CD8-positive, alpha-beta memory T cell (primary cell): ENCODE measurements at places on chromosomes 11 and 22. TPM values are rescaled to one million over a fixed set of nuclear protein-coding genes. Genes with fewer than 3 reads are reported as not detected.

Gene SF3A1
- 235 TPM for total RNA-seq

Gene BBOX1
- total RNA-seq, result not detected

DNA sequence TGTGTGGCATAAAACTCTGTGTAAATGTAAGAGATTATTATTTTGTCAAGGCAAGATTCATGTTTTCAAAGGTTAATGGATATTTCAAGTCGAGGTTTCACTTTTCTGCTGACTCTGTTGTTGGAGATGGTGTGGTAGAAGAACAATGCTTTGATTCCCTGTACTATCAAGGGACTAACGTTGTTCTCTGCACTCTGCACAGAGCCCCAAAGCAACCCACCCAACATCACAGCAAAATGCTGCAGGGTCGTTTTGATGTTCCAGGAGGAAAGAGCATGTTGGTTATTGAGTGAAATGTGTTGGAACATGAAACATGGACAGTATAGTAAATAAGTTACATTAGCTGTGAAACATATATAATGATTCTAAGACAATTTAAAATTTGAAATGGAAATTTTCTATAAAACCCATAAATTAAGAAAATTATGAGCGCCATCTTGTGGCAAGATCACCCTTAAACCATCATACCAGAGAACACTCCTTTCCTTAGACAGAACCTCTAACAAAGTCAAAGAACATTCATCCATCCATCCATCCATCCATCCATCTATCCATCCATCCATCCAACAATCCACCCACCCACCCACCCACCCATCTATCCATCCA, 164.4 kb upstream of the ZBED5 start:
- no peaks in the 10 kb centered on the region for H3K4me1 ChIP-seq
- H3K27me3 ChIP-seq, result no peaks in the 10 kb centered on the region
- H3K4me3 ChIP-seq, result no peak overlapping the region
- no peak for DNase-seq

DNA sequence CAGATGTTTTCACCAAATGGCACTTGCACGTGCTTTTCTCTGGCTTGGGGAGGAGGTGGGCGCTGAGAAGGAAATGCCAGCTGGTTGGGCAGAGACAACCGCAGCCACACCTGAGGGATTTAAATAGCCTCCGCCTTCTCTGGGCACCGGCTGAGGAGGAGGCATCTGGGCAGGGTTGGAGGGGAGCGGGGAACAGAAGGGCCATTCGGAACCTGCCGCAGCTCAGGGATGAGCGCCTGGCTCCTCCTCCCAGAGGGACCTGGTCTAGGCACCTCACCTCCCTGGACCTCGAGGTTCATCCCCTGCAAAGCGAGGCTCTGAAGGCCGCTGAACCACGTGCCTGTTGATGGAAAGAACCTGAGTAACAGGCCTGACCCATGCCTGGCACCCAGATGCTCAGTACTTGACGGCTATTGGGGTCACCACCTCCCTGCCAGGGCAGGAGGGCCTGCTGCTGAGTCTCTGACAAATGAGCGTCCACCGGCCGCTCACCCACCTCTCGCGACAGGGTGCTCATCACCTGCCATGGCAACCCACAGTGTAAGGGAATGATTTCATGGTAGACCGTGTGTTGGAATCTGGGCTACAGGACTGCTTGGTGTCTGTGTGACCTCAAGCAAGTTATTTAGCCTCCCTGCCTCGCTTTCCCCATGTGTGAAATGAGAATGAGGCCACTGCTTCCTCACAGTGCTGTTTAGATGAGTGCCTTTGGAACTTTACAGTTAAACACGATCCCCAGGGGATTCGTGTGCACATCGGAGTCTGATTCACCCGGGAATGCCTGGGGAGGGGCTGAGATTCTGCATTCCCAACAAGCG, 2.0 kb upstream of the KDELR3 start:
- H3K27ac ChIP-seq, result no peak overlapping the region
- H3K36me3 ChIP-seq, result no peaks in the 10 kb centered on the region
- no peak for DNase-seq

DNA sequence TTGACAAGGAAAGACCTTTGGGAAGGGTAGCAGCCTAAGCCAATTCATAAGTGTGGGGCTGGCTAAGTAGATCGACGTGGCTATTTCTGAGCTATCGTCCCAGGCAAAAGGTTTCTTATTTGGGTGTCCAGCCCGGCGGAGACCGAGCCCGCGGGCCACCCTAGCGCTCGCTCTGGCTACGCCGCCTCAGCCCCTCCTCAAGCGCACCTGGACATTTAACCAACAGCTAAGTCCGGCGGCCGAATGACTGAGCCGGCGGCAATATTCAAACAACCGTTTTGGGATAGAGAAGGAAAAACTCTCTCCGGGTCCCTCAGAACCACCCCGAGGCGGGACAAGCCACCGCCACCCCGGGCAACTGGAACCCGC, 457 bp downstream of the RNF141 start:
- H3K36me3 ChIP-seq, result no peaks in the 10 kb centered on the region
- peak overlapping the region; percentile 80 for H3K27ac ChIP-seq
- no peak for DNase-seq
- peaks cover 15% of the 10 kb centered on the region for H3K4me1 ChIP-seq
- H3K27me3 ChIP-seq, result no peaks in the 10 kb centered on the region

Gene BARX2
- total RNA-seq, result not detected

DNA sequence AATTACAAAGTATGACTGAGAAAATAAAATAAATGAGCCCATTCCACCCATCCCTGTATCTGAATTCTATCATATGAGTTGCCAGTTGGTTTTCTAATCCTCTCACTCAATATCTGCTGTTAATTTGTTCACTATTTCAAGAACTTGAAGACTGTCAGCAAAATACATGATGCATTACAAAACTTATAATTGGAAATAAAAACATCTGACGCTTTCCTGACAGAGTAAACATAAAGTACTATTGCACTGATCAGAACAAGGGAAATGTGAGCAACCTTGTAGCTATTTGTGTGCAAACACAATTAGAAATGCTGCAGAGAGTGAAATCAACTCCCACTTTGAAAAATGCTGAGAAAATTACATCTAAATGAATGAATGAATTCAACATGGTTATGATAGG, 97.1 kb downstream of the MPPED2 start:
- no peaks in the 10 kb centered on the region for H3K4me1 ChIP-seq
- H3K4me3 ChIP-seq, result no peak overlapping the region
- H3K27ac ChIP-seq, result no peak overlapping the region
- no peaks in the 10 kb centered on the region for H3K36me3 ChIP-seq
- DNase-seq, result no peak

Gene CCDC15
- 3.6 TPM for total RNA-seq

GRCh38 chr11:73223998-73224730, 6.1 kb downstream of the P2RY2 start:
- H3K4me3 ChIP-seq, result no peak overlapping the region
- no peaks in the 10 kb centered on the region for H3K27me3 ChIP-seq
- H3K36me3 ChIP-seq, result no peaks in the 10 kb centered on the region

Gene MS4A10
- total RNA-seq, result not detected

GRCh38 chr11:67265633-67266448, 432 bp upstream of the GRK2 start:
- H3K27me3 ChIP-seq, result no peaks in the 10 kb centered on the region
- H3K4me1 ChIP-seq, result peaks cover 63% of the 10 kb centered on the region
- DNase-seq, result peak; percentile 75
- H3K4me3 ChIP-seq, result no peak overlapping the region

DNA sequence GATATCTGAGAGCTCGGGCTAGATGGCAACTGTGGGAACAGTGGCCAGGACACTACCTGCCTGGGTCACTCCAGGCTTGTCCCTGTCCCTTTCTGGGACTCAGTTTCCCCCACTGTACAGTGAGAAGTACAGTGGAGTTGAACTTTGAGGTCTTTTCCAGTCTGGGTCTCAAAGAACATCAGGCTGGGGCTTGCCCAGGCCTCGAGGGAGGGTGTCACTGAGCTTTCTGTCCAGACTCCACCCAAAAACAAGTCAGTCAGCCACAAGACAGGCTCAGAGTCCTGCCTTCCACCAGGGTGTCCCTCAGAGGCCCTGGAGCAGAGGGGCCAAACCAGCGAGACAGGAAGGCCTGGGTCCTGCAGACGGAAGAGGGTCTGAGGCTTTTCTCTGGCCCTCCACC, 2.0 kb upstream of the PLA2G3 start:
- DNase-seq, result no peak
- H3K27ac ChIP-seq, result no peak overlapping the region
- H3K4me3 ChIP-seq, result no peak overlapping the region

DNA sequence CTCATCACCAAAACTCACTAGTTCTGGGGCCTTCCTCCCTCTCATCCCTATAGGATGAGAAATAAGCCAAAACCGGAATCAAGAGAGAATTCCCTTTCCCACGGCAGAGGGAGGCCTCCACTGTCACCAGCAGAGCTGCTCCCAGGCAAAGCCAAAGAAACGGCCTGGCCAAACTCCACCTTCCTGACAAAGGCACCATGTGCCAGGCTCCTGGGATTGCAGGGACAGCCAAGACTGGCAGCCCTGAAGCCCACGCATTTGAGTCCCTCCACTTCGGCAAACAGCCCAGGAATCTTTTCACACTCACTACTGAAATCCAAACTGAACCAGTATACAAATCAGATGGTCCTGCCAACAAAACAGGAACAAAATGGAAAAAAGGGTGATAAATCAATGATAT, 6.1 kb downstream of the SMCO4 start:
- no peak for DNase-seq
- no peak overlapping the region for H3K4me3 ChIP-seq
- no peak overlapping the region for H3K27ac ChIP-seq
- H3K36me3 ChIP-seq, result no peaks in the 10 kb centered on the region

GRCh38 chr11:41403458-41403857, 56.0 kb downstream of the LRRC4C start:
- H3K36me3 ChIP-seq, result no peaks in the 10 kb centered on the region
- no peaks in the 10 kb centered on the region for H3K4me1 ChIP-seq
- H3K4me3 ChIP-seq, result no peak overlapping the region

- DNase-seq, result peak; percentile 66
- no peaks in the 10 kb centered on the region for H3K27me3 ChIP-seq
- H3K4me3 ChIP-seq, result peak overlapping the region; percentile 44
- H3K36me3 ChIP-seq, result no peaks in the 10 kb centered on the region
- H3K4me1 ChIP-seq, result peaks cover 22% of the 10 kb centered on the region
Measured at GRCh38 chr22:30920407-30920806, 48.2 kb downstream of the MORC2 start.

DNA sequence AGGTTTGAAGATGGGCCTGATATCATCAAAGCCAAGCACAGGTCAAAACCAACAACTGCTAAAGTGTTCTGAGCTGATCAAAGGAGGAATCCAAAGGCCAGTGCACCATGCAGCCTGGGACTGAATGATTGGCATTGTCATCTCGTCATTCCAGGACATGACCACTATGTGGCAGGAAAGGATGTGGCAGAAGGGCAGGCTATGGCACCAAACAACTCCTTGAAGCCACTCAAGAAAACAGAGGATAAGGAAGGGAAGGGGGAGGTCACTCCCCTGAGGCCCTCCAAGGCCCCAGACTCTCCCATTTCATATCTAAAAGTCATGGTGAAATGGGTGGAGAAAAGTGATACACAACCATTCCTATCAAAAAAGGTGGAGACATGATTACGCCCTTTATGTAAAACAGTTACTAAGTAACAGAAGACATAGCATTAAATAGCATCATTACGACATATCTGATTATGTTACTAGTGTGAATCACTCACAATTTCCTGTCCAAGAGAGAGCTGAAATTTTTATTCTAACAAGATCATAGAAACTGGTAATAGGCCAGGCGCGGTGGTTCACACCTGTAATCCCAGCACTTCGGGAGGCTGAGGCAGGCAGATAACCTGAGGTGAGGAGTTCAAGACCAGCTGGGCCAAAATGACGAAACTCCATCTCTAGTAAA, 49.3 kb downstream of the AHNAK start:
- H3K27me3 ChIP-seq, result no peaks in the 10 kb centered on the region
- H3K27ac ChIP-seq, result no peak overlapping the region
- no peak for DNase-seq

DNA sequence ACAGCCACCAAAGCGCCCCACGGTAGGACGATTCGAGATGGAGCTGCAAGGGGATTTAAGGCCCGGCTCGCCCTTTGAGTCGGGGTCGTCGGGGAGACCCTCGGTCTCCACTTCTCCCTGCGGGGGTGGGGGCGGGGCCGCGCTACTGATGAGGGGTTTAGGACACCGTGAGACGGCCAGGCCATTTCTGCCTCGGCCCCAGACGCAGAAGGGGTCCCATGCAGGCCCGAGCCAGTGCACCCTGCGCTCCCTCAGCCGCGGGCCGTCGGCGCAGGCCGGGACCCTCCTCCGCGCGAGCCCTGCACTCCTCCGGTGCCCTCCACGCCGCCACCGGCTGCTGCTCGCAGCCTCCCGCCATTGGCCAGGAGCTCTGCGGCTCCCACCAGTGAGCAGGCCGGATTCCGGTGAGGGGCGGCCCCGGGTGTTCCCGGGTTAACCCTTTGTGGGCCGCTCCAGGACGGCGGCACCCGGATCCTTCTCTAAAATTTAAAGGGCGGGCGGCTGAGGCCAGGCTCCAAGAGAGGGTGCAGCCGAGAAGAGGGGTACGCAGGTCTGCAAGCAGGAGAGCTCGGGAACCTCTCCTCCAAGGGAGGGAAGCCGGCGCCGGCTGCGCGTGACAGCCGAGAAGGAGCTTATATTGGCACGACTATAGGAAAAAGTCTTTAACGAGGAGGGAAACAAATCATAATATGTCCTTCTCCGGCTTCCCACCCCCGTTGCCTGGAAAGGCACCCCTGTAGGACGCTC, 18.0 kb downstream of the CREB3L1 start:
- H3K27me3 ChIP-seq, result peaks cover 3% of the 10 kb centered on the region
- H3K27ac ChIP-seq, result peak overlapping the region; percentile 25
- no peaks in the 10 kb centered on the region for H3K36me3 ChIP-seq
- peak; percentile 80 for DNase-seq
- peak overlapping the region; percentile 55 for H3K4me3 ChIP-seq

DNA sequence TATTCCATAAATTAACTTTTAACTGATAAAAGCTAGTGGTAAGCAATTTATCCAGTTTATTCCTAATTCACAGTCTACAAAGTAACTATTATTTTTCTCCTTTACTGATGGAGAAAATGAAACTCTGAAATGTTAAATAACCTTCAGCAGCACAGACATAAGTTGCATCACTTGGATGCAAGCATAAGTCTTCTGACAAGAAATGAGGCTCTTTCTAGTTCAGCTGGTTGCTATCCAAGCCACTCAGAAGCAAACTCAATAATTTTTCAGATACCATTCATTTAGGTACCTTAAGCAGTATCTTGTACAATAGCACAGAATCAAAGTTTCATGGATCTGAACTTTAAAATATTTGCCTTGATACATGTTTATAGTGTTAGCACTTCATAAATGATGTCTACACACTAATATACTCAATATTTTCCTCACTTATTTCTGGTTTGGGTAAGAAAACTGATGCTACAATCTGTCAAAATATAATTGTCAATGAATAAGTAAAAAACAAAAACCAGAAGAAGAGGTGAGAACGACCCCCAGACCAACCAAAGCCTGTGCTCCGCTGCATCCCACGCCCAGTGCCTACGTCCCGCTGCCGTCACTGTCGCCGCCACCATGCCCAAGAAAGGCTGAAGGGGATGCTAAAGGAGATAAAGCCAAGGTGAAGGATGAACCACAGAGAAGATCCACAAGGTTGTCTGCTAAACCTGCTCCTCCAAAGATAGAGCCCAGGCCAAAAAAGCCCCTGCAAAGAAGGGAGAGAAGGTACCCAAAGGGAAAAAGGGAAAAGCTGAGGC, 18.1 kb downstream of the FAM168A start:
- no peaks in the 10 kb centered on the region for H3K4me1 ChIP-seq
- no peak for DNase-seq
- no peaks in the 10 kb centered on the region for H3K27me3 ChIP-seq
- no peak overlapping the region for H3K27ac ChIP-seq
